Femur (tissue), 1 donor: ENCODE measurements at places on chromosomes 16 and 17.

DNA sequence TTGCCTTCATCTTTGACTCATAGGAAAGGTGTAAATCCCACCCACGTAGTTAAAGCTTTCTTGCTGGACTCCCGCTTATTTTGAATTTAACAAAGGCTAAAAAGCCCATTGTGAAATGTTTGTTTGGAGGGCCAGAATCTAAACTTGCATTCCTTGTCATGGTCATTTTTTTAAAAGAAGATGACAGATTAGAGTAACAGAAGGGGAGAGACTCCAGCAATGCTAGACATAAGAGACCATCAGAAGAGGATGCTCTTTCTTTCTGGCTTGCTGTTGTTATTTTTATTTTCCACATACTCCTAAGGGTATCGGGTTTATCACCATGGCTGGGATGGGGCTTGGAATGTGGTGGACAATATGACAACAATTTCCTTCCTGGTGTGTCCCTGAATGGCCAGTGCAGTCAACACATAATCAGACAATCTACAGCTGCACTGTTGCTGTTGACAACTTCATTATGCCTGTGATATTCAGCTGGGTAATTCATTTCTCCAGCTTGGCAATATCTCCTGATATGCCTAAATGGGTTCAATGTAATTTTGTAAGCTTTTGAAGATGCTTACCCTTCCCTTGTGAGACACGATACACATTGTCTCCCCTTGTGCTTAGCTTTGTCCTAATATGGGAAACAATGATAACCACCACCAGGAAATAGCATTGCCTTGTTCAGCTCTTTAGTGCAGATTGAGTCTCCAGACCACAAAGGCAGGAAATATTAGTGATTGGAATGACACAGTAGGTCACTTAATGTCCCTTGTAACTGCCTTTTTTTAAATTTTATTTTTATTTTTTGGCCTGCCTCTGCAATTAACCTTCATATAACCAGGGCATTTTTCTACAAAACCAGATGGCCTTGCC is 164.3 kb downstream of the ANKFN1 start:
- no peak for DNase-seq

DNA sequence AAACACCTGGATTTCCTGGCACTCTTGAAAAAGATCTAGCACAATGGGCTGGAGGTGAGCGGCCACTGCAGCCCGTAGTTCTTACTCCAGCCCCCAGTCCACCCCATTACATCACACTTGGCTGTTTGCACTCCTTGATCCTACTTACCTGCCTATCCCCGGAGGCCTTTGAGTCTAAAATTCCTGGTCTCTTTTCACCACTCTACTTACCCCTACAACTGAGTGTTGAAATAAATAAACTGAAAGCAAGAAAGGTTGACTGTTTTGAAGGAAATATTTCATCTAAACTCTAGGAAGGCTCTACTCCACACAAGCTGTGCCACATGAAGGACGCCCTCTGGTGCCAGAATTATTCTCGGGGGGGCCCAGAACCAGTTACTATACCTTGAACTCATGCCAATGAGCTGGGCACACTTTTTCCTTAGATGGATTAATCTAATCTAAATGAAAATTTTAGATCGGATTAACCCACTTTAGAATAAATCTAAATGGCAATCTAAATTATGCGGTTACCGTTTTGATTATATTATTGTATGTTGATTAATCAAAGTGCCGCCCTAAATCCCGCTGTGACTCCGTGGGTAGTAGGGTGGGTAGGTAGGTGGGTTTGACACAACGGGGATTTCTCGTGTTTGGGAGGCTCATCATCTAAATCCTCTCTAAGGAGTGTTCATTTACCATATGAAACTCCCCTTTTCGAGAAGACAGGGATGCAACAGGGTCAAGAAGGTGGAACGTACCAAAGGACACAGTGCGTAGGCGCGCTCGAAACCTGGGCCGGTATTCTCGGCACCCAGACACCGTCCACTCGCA is 651 bp upstream of the EIF1 start:
- DNase-seq, result peak; percentile 56

DNA sequence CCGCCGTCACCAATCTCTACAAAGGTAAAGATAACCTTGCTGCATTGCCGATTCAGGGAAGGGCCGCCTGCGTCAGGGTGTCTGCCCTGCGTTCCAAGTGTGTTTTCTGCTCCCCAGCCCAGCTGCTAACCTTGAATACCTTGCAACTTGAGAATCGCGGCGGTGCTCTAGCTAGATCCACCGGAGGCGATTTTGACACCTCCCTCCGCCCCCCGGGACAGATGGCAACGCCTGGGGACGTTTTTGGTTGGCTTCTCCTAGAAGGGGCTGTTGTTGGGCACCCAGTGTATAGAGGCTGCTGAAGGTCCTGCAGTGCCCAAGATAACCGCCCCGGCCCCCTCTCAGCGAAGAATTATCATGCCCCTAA is 1.5 kb downstream of the HAPSTR1 start:
- DNase-seq, result peak; percentile 47

DNA sequence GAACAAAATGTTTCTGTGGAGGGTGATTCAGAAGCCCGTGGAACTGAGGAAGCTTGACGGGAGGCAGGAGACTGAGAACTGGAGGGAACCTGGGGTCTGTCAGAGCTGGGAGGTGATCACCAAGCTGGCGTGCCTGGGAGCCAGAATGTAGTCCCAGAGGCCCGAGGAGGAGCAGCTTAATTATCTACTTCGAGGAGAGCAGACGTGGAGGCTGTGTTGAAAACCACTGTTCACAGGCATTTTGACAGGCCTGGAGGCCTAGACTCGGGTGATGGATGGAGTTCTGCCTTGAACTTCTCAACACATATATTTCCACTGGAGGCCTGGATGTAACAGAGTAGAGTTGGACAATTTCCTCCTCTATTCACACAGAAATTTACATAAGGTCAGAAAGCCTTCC is 177.7 kb upstream of the SALL1 start:
- DNase-seq, result no peak

DNA sequence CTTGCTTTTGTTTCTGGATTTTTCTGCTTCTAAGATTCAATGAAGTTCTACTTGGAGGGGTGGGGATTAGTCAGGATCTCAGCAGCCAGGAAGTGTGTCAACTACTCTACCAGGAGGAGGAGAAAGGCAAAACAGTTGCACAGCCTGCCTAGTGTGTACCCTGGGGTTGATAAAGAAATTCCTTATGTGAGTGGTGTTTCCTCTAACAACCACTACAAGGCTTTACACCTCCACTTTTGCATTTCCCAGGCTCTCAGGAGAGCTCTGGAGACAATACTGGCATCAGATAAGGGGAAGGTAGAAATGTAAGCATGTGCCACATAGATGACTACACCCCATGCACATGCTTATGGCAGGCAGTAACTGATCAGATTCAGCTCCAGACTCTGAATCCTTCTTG is 174.6 kb downstream of the TOX3 start:
- no peak for DNase-seq

DNA sequence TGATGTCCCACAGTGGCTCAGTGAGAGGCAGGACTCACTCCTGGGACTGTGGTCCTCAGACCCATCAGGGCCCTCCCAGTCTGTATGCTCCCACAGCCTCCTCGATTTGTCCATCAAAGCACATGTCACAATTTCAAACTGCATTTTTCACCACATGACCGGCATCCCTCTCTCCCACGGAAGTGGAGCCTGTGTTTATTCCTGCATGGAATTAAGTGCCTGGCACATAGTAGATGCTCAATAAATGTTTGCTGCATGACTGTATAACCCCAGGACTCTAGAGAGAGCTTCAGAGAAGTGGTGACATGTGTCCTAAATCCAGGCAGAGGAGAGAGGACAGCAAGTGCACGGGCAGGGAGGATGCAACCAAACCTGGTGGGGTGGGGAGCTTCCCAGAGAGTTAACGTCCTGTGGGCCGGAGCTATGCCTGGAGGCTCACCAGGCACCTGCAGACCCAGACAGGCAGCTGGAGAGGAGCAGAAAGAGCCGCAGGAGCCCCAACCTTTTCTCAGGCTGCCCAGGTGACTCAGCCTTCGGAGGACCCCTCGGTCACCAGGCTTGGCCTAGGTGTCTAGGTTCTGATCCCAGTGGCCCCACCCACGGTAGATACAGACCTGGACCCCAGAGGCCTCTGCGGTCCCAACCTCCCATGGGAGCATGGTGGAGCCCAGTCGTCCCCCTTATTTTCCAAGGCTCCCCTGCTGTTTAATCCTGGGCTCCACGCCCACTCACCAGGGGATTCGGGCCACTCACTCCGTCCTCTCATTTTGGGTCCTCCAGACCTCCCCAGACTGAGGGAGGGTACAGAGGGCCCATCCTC is 5.8 kb downstream of the CDH5 start:
- no peak for DNase-seq

- DNase-seq, result no peak
Observed at GRCh38 chr17:2755891-2756724, 6.7 kb upstream of the CCDC92B start.
